ENCODE measurements at places on chromosomes 3 and 15.

DNA sequence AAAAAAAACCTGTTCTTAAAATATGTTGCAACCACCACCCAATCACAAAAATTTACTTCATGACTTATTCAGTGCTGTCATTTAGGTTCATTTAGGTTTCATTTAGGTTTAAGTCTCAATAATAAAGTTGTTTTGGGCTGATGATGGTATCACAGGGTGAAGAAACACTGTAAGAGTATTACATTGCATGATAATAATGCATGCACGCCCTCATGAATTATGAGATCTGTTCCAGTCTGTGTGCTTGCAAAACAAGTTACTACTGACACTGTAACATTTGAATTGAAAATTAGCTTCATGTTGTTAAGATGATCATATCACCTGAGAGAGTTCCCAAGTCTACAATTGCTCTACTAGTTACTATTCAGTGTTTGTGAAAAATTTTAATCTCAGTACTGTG is at the start of gene AADACL2:
Gene AADACL2, plus strand, starts transcription at position 315 of the 400 bp plus-strand sequence. CDS start 109 bp downstream, outside the sequence.
- DNase-seq: no peak

GRCh38 chr3:138451595-138452162 is 17.3 kb downstream of the ESYT3 start:
- no peak for DNase-seq

DNA sequence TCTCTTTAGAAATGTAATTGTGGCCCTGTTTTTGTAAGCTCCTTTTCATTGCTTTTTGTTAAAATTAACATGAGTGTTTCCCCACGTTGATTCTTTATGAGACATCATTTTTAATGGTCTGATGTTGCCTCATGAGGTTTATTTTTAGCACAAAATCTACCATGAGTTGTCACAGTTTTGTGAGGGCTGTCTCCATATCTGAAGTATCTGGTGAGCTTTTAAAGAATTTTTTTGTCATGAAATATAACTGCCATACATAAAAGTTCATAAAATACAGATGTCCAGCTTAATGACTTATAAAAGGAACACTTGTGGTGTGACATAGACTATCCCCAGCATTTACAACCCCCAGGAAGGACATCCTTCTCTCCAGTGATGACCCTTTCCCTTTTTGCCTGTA is 34.3 kb upstream of the CEMIP start:
- no peak for DNase-seq

DNA sequence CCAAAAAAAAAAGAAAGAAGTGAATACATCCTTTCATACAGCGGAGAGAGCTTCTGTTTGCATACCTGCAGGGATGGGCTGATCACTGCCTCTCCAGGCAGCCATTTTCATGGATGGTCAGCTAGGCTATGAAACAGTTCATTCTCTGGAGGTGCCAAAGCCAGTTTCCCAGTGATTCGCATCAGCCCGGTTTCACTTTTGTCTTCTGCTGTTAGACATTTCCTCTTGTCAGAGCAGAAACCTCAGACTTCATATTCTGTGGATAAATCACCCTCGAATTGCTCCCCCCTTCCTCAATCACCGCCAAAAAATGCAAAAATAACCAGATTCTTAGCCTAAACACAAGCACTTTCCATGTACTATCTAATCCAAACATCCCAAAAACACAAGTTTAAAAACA is 225.6 kb downstream of the ADAMTS9 start:
- DNase-seq: no peak

GRCh38 chr3:152202976-152203626 is 65.6 kb upstream of the MBNL1 start:
- no peak for DNase-seq

GRCh38 chr3:101602731-101603130 is 28.8 kb downstream of the PCNP start:
- no peak for DNase-seq

DNA sequence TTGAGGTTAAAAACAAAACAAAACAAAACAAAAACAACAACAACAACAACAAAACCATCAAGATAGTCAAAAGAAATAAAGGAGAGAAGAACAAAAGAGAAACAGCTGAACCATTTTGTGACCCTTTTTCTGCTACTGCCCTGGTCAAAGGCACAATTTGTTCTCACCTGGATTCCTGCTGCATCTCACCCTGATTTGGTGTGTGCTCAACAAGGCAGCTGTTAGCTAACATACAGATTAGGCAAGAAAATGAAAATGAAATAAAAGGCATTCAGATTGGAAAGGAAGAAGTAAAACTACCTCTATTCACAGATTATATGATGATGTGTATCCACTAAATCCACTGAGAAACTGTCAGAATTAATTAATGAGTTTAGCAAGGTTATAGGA is 28.7 kb upstream of the XIRP1 start:
- DNase-seq: no peak

DNA sequence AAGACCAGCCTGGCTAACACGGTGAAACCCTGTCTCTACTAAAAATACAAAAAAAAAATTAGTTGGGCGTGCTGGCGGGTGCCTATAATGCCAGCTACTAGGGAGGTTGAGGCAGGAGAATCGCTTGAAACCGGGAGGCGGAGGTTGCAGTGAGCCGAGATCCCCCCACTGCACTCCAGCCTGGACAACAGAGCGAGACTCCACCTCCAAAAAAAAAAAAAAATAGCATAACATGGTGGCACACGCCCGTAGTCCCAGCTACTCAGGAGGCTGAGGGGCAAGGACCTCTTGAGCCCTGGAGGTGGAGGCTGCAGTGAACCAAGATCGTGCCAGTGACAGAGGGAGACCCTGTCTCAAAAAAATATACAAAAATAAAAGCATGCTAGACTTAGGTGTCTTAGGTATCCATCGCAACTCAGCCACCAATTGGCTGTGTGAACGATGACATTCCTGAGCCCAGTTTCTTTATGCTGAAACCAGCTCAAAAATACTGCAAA is 6.2 kb downstream of the PLCH1 start:
- no peak for DNase-seq

DNA sequence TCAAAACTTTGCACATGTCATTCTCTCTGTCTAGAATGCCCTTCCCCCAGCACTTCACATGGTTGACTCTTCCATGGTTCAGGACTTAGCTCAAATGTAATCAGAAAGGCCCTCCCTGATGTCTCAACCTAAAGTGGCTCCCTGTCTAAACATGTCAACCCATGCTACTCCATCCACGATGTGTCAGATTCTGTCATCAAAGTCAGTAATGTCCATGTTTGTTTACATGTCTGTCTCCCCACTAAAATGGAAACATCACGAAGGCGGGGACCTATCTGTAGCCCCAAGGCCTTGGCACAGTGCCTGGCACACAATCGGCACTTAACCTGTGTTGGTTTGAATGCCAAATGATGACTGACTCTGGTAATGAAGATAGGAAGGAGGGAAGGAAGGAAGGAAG is 20.8 kb upstream of the SNTN start:
- DNase-seq: no peak

Data from NCI-H446 treated with DMSO at 0.1 percent for 48 hours (cell line).